ENCODE measurements at places on chromosomes 12 and 14.

- no peak for DNase-seq
These were observed 54.2 kb downstream of the LGMN start for GRCh38 chr14:92693998-92694795.

GRCh38 chr14:39310051-39310450 lies 76.3 kb downstream of the MIA2 start:
- no peak for DNase-seq

DNA sequence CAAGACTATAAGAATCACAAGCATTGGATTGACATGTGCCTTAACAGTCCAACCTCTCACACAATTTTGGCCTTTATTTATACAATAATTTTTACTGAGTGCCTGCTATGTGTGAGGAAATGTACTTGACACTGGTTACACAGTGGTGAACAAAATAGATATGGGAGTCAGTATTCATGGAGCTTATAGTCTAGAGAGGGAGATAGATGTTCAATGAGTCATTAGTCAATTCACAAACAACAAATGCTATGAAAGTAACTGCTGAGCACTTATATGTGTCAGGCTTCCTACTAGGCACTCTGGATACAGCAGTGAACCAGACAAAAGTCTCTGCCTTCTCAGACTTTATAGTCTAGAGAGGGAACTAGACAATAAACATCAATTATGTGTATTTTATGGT lies 3.7 kb downstream of the CFAP54 start:
- DNase-seq, result no peak

DNA sequence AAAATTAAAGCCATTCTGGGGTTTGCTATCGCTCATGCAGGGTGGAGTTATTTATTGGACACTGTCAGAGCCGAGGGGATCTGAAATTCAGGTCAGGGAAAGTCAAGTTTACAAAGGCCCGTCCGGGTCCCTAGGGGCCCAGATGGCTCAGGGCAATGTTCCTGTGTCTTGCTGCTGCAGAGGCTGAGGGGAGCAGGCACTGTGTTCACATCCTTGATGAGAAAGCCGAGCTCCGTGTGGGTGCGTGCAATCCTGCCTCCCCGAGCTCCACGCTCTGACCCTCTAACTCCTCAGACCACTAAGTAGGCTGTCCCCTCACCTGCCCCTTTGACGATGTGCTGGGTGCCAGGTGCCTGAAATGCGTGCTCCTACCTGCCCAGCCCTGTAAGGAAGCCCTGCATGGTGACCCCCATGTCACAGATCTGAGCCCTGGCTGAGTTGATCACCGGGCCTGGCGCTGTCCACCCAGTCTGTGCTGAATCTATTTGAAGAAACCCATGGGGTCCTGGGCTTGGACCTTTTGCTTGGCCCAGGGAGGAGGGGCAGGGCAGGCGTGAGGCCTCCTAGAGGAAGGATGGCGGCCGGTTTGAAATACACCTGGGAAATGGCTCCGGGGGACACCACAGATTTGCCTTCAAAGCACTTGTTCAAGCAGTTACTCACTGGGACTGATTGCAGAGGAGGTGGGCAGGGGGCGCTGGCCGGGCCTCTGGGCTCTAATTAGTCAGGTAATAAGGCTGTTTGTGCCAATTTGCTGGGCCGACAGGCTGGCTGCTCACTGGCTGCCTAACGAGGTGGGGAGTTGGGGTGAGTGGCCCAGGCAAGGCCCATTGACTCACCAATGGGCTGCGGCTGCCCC lies 204.3 kb downstream of the KIF26A start:
- no peak for DNase-seq

- DNase-seq, result no peak
These were observed 324.1 kb upstream of the FLRT2 start for GRCh38 chr14:85205875-85206274.

Measured in CD8-positive, alpha-beta T cell (primary cell).